Amygdala (tissue), 56 donors: ENCODE measurements at places on chromosomes 7 and 10.
A peak's percentile ranks its signal among the peaks of the same experiment; 100 is the strongest.

- DNase-seq, result peak; percentile 20
These were observed 170.9 kb upstream of the ASAH2 start for GRCh38 chr10:50422259-50422658.

GRCh38 chr10:67550838-67551402 is 145.1 kb downstream of the CTNNA3 start:
- no peak for DNase-seq

GRCh38 chr10:74113546-74113945 is 37.1 kb downstream of the AP3M1 start:
- no peak for DNase-seq

DNA sequence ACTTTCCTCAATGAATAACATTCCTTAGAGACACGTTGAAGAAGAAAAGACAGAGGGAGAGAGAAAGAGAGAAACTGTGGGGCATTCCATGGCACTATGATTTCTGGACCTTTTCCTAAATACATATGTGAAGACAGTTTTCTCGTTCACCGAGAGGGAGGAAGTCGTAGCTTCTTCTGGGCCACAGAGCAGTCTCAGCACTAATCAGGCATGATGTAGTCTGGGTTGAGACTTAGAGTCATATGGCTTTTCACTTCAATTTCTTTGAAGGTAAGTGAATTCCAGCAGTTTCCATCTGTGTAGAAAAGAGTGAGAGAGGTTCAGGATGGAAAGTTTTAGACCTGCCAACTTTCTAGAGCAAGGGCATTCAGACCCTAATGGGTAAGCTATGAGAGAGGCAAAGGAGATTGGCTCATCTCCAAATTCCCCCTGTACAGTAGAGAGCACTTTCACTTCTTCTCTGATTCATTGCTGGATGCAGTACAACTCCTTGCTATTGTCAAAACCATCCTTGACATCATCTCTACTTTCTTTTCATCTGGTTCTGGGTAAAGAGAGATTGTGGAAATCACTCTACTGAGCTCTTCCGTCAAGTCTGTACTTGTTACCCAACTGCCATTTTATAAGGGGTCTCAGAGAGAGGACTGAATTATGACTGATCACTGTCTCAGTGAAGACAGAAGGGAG is 31.5 kb upstream of the OR9A4 start:
- DNase-seq, result no peak

DNA sequence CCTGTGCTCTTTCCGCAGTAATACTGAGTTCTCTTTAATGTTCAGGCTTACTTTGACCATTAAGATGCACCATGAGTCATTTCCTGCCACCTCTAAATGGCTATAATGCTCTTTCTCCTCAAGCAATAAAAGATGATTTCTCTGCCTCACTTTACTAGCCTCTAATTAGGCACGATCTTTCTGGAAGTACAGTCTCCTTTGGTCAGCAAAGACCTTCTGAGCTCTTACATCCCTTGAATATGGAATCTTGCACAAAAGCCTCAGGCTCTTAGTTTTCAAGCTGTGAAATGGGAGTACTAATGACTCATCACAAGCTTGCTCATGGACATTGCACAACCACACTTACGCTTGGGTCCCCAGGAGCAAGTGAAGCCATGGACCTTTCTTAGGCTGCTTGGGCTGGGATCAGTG is 85.9 kb downstream of the FRMD4A start:
- no peak for DNase-seq

DNA sequence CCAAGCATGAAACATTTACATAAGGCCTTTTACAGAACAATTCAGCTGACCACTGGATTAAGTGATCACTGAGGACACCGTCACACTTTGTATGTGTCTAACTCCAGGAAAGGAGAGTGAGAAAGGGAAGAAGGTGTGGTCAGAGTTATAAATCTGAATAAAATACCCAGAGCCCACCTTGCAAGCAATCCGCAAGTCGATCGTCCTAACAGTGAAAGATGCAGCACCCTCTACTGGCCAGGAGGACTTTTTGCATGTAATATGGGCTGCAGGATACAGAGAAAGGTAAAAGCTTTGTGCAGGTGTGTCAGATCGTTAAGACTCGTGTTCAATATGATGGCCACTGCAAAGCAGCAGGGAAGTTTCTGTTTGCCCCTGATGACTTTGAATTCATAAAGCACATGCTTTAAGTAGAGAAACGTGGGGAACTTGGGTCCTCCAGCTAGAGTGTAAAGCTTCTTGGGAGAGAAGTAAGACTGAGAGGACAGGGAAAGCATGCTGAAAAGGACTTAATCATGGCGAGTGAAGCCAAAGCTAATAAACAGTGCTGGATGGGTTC is 68.5 kb upstream of the BMPER start:
- DNase-seq, result no peak

DNA sequence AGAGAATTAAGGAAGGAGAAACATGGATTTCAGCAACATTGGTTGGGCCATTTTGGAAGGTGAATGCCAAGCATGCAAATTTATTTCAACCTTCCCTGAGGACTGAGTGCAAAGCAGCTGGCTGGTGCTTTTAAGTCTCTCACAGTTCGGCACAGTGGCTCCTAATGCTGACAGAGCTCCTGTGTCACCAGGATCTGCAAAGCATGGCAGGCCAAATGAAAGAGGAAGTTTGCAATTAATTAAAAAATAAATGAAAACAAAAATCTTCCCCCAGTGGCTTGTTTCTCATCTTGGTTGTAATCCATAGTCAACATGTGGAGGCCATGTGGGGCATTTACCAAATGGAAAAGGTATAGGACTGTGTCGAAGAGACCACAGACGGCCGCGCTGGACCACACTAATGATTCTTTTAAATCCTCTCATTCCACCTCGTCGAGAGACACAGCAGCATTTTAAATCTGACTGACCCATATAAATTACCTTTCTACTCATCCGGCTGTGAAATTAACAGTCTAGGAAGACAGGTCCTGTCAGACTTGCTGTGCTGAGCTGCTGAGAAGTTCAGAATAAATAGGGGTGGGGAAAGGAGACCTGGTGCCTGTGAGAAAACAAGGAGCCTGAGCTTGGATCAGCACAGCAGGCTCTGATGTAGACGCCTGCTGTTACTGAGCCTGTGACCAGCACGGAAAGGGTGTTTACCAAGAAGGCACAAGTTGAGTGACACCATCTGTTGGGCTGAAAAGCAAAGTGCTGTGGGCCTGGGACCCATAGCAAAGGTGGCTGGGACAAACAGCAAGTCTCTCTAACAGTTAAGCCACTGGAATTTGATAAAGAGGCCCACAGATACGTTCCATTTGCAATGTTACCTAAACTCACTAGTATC is 136.0 kb upstream of the COL1A2 start:
- DNase-seq, result no peak

GRCh38 chr10:91197127-91197526 is 23.3 kb upstream of the PCGF5 start:
- DNase-seq, result no peak

DNA sequence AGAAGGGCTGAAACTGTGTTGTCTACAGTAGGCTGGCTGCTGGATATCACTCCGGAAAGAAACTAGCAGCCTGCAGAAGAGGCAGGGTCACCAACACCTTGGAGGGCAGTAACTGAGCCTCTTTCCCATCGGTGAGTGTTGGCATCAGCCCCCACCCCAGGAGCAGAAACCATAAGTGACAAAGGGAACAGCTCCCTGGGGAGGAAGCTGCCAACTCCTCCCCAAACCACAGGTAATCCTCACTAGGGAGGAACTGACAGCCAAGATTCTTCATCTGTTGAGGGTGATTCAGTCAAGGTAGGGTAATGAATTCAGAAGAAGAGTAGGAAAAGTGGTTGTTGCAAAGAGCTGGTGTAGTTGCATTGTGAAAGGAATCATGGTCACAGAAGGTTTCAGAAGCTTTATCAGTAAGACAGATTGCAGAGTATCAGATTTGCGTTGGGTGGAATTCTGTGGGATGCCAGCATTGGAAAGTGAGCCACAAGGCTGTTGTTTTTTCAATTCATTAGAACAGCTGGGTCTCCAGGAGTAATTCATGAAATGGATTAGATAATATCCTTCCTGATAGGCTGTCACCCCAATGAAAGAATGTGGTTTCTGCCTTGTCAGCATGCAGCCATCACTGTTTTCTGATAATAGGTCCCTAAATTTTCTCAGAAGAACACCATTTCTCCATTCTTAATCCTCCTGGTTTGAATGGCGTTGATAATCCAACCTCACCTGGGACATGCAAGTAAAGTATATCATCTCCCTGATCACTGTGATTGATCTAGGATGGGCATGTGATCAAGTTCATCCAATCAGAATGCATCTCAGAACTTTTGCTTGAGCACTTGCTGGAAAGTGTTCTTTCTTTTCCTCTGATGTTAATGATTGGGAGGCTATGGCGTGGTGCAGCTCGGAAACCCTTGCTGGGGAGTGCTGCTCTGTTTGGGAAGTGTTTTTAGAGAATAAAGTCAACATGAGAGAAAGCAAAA is 75.0 kb upstream of the CTBP2 start:
- DNase-seq, result no peak

DNA sequence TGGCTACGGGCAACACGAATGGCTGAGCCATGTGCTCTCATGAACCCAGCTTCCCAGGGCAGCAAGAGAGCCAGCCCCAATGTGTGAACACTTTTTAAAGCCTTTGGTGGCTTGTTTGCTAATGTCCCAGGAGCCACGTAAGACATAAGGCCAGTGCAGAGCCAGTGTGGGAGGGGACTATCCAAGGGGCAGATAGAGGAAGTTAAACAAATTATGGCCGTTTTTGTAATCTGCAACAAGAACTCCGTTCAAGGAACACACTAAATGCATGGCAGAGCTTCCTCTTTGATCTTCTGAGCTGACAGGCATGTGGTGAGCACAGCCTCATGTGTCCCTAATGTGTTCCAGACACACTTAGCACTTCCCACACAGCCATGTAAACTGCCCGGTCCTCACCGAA is 133.3 kb downstream of the TEX36 start:
- no peak for DNase-seq

GRCh38 chr7:159036916-159037605 is 107.6 kb downstream of the VIPR2 start:
- DNase-seq, result no peak

GRCh38 chr7:105974471-105974870 is 11.4 kb downstream of the CDHR3 start:
- DNase-seq, result no peak

DNA sequence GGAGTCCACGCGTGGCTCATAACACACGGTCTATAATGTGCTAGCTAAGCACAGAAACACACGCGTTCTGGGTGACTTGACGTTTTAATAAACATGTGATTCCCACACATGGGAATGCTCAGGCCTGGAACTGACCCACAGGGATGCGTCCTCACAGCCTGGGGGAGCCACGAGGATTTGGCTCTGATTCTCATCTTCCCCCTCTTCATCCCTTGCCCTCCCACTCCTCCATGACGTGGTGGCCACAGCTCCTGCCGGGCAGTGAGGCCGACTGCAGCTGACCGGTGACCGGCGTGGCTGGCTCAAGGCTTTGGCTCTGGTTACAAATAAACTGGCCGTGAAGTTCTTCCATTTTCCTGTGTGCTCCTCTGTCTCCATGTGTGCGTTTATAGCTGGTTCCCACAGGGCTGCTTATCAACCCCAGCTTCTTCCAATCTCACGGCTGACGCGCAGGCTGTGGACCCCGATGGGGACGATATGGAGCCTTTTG is 40.9 kb upstream of the KLF6 start:
- DNase-seq, result no peak

GRCh38 chr7:531777-532176 is 12.1 kb upstream of the PDGFA start:
- DNase-seq, result no peak

DNA sequence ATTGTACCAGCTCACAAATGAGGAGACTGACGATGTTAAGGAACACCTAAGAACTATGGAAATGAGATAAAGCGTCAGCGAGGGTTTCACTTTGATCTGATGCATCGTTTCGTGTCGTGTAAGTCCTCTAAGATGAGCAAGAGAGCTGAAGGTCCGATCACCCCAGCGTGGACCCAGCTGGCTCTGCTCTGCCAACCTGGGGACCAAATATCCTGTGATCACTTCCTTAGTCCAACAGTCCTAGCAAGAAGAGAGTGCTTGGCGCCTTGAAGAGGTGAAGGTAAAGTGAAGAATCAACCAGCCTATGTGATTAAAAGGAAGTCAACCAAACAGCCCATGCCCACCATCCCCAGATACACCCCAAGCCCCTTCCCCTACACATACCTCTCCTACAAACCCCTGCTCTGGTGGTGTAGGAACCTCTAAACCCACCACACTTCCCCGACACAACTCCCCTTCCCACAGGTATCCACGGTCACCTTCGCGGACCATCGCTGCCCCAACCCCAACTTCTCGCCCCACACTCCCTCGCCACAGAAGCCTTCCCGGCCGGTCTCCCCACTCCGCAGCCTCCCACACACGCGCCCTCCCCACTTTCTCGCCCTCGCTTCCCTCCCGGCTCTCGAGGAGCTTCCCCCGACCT is 722 bp downstream of the UPF2 start:
- no peak for DNase-seq

GRCh38 chr7:25765110-25765655 is 386.8 kb upstream of the NFE2L3 start:
- DNase-seq, result no peak

DNA sequence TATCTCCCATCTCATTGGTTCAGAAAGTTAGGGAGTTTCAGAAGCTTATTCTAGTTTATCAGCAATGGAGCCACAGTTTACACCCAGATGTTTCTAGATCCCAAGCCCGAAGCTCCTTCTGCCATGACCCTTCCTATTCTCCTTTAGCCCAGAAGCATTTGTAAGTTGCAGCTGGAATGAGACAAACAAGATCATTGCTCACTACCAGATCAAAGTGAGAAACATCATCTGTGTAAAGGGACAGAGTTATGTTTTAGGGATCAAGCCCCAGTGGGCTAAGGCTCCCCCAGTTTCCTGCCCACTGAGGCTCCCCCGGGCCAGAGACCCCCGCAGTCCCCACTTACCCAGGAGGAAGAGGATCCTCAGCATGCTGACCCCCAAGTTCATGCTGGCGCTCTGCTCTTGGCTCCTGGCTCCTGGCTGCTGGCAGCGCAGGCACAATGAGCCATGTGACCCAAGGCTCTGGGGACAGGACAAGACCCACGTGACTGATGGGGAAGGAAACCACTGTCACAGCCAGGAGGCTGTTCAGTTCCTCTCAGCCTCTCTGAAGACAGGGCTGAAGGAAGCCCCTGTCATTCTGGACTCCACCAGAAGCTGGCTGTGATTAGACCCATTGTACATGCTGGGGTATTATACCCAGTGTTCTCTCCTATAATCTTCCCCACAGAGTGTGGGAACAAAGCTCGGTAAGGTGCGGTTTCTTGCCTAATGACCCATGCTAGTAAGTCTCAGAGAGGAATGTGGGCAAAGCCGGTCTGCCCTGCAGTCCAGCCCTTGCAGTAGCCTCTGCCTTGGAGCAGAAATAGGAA is at the start of gene TMEM273:
TSS of gene TMEM273 (minus strand) at position 442 of the 812 bp plus-strand sequence. CDS start at position 387, 55 bp downstream.
- DNase-seq, result peak; percentile 75
